ENCODE measurements at places on chromosomes 7 and 10.

DNA sequence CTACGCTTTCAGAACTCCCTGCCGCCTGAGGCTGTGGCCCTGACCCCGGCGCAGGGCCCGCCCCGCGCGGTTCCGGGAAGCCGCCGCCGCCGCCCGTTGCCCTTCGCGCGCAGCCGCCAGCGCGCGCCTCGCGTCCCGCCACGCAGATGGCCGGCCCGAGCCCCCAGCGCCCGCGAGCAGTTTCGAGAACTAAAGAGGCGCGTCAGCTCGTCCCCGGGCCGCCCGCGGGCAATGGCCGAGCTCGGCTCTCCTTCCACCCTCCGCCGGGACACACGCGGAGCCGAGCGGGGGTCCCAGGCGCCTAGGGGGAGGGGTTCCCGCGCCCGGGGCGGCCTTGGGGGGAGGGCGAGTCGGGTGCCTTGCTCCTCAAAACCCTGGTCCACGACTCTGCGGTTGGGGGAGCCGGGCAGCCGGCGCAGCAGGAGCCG, 1.8 kb downstream of the HNRNPF start:
- H3K36me3 ChIP-seq, result no peaks in the 10 kb centered on the region
- peak overlapping the region; percentile 99 for H3K27ac ChIP-seq
- DNase-seq, result no peak
- H3K4me1 ChIP-seq, result no peaks in the 10 kb centered on the region
- H3K27me3 ChIP-seq, result no peaks in the 10 kb centered on the region
- peak overlapping the region; percentile 71 for H3K4me3 ChIP-seq

GRCh38 chr7:23377134-23377533, 78.0 kb downstream of the MALSU1 start:
- no peaks in the 10 kb centered on the region for H3K27me3 ChIP-seq
- H3K27ac ChIP-seq, result no peak overlapping the region
- DNase-seq, result no peak
- H3K4me3 ChIP-seq, result no peak overlapping the region
- H3K4me1 ChIP-seq, result no peaks in the 10 kb centered on the region

GRCh38 chr10:78912361-78913218, 156.2 kb upstream of the ZMIZ1 start:
- H3K36me3 ChIP-seq, result no peaks in the 10 kb centered on the region
- H3K27me3 ChIP-seq, result no peaks in the 10 kb centered on the region
- H3K4me1 ChIP-seq, result peaks cover 5% of the 10 kb centered on the region
- no peak overlapping the region for H3K27ac ChIP-seq
- no peak overlapping the region for H3K4me3 ChIP-seq

GRCh38 chr7:118259115-118259514, 34.6 kb downstream of the ANKRD7 start:
- H3K27me3 ChIP-seq, result no peaks in the 10 kb centered on the region
- no peaks in the 10 kb centered on the region for H3K4me1 ChIP-seq
- H3K36me3 ChIP-seq, result no peaks in the 10 kb centered on the region
- no peak overlapping the region for H3K27ac ChIP-seq
- no peak overlapping the region for H3K4me3 ChIP-seq

DNA sequence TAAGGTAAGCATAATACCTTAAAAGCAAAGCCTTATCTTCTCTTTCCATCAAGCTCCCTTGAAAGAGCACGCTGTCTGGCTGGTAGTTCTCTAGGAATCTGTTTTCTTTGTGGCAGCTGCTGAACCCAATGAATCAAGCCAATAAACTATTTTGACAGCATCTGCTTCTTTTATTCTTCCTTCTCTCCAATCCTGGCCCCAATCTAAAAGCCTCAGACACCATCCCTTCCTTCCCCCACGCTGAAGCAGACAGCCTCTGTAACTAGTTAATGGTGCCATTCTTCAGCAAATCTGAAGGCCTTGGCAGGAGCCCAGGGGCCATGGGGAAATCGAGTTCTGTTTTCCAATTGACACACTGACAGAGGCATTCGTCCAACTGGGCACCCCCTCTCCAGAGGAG, 186.6 kb upstream of the LYZL1 start:
- H3K36me3 ChIP-seq, result no peaks in the 10 kb centered on the region
- H3K27ac ChIP-seq, result no peak overlapping the region
- no peaks in the 10 kb centered on the region for H3K27me3 ChIP-seq
- DNase-seq, result no peak
- H3K4me1 ChIP-seq, result no peaks in the 10 kb centered on the region

GRCh38 chr10:123771877-123772644, 105.9 kb downstream of the GPR26 start:
- no peak overlapping the region for H3K4me3 ChIP-seq
- H3K27ac ChIP-seq, result no peak overlapping the region
- DNase-seq, result no peak
- no peaks in the 10 kb centered on the region for H3K36me3 ChIP-seq
- no peaks in the 10 kb centered on the region for H3K27me3 ChIP-seq

- H3K36me3 ChIP-seq, result no peaks in the 10 kb centered on the region
- no peaks in the 10 kb centered on the region for H3K4me1 ChIP-seq
- DNase-seq, result no peak
- H3K4me3 ChIP-seq, result no peak overlapping the region
Measured at GRCh38 chr10:44821290-44821689, 89.8 kb upstream of the TMEM72 start.

- H3K27ac ChIP-seq, result no peak overlapping the region
- no peaks in the 10 kb centered on the region for H3K4me1 ChIP-seq
- no peaks in the 10 kb centered on the region for H3K27me3 ChIP-seq
Measured at GRCh38 chr7:4255336-4255735, 426.8 kb upstream of the FOXK1 start.

DNA sequence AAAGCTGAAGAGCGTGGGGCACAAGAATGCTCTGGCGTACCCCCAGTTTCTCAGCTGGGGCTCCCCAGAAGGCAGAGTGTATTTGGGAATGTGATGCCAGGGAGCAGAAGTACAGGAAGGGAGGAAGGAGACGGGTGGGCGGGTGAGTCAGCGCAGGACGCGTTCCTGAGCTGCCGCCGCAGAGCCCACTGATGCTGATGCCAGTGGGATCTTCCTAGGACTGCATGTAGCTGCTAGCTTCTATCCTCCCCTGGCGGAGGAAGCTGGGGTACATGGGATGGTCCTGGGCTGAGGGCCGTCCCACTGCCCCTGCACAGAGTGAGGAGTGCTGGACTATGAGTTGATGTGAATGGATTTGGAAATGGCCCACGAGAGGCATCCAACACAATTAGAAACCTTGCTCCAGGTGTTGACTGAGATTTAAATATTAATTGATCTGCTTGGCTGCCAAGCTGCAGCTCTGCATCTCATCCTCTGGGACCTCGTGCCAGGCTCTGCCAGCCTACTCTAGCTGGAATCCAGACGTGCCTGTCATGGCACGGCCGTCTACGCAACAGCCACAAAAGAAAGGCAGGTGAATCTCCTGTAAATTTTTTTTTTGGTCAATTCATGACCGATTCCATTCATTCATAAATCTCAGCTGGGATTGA, 66.2 kb upstream of the RHEB start:
- peak; percentile 58 for DNase-seq
- no peak overlapping the region for H3K27ac ChIP-seq

DNA sequence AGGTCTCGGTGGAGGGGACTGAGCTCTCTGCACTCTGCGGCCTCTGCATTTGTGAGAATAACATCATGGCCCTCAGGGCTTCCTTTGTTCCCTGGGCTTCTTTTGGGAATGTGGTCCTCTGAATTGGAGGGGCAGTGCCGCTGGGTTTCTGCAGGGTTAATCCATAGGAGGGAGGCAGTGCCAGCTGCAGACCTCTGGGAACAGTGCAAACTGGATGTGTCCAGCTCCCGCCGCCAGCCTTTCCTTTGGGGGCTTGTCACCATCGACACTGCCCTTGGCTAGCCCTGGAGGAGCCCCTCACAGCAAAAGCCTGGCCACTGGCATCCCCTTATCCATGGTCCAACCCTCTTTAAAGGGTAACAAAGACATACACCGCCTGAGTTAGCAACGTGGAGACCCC, 174.0 kb downstream of the WDR37 start:
- H3K4me1 ChIP-seq, result no peaks in the 10 kb centered on the region
- H3K36me3 ChIP-seq, result no peaks in the 10 kb centered on the region
- no peaks in the 10 kb centered on the region for H3K27me3 ChIP-seq
- H3K4me3 ChIP-seq, result no peak overlapping the region
- no peak for DNase-seq

DNA sequence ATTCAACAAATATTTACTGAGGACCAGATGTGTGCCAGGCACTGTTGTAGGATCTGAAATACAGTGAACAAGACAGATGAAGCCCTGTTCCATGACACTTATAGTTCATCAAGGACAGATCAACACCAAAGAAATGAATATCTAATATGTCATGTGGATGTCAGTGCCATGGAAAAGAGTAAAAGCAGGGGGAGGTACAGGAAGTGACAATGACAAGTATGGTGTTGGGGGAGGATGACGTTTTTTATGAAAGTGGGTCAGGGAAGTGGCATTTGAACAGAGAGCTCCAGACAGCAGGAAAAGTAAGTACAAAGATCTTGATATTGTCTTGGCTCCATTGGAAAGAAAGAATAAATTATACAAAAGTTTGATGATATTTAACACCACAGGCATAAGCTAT, 7.0 kb upstream of the SFMBT2 start:
- H3K4me3 ChIP-seq, result no peak overlapping the region
- no peaks in the 10 kb centered on the region for H3K36me3 ChIP-seq
- H3K27me3 ChIP-seq, result no peaks in the 10 kb centered on the region
- no peak for DNase-seq
- no peak overlapping the region for H3K27ac ChIP-seq

DNA sequence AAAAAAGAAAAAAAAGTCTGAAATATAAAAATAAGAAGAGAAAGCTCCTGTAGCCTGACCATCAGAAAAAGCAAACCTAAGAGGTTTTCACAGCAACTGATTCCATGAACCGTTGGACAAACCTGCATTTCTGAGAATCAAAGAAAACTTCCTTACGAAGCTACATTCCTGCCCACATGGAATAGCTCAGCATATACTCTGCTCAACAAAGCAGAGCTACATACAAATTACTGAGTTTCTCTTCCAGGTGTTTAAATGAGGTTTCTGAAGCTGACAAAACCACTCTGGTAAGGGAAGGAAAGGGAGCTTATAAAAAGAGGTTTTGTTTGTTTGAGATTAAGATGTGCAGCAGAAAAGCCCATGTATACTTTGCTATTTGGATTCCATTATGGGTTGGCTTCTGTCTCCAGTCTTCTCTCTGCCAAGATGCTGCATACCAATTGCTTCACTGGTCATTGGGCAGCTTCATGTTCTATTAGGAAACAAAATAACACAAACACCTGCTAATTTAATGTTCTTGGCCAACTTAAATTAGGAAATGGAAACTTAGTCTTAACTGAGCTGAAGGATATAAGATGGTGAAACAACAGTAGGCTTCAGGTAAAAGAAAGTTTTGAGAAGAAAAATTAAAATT, 314.1 kb downstream of the LRRTM3 start:
- no peaks in the 10 kb centered on the region for H3K27me3 ChIP-seq
- no peaks in the 10 kb centered on the region for H3K4me1 ChIP-seq
- no peak for DNase-seq
- H3K4me3 ChIP-seq, result no peak overlapping the region
- no peak overlapping the region for H3K27ac ChIP-seq
- no peaks in the 10 kb centered on the region for H3K36me3 ChIP-seq

DNA sequence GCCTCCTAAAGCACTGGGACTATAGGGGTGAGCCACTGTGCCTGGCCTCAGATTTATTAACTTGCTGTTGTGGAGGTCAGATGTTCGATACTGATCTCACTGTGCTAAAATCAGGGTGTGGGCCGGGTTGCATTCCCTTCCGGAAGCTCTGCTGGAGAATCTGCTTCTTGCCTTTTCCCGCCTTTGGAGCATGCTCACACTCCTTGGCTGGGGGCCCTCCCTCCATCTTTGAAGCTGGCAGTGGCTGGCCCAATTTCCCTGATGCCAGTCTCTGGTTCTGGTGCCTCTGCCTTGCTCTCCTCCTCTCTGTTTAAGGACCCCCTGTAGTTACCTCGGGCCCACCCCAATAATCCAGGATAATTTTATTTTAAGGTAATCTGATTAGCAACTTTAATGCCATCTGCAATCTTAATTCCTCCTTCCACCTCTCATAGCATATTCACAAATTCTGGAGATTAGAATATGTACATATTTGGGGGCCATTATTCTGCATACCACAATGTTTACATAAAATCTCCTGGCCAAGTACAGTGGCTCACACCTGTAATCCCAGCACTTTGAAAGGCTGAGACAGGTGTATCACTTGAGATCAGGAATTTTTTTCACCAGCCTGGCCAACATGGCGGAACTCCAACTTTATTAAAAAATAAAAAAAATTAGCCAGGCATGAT, 7.9 kb upstream of the PITRM1 start:
- no peaks in the 10 kb centered on the region for H3K27me3 ChIP-seq
- no peaks in the 10 kb centered on the region for H3K36me3 ChIP-seq
- no peaks in the 10 kb centered on the region for H3K4me1 ChIP-seq
- no peak overlapping the region for H3K4me3 ChIP-seq
- DNase-seq, result no peak

- H3K4me1 ChIP-seq, result peaks cover 5% of the 10 kb centered on the region
- no peaks in the 10 kb centered on the region for H3K36me3 ChIP-seq
- no peak for DNase-seq
Measured at GRCh38 chr10:62084451-62084850, 183.0 kb downstream of the ARID5B start.

GRCh38 chr10:17561111-17561510, 56.1 kb downstream of the HACD1 start:
- no peaks in the 10 kb centered on the region for H3K4me1 ChIP-seq
- H3K27me3 ChIP-seq, result no peaks in the 10 kb centered on the region
- no peak overlapping the region for H3K4me3 ChIP-seq
- H3K36me3 ChIP-seq, result no peaks in the 10 kb centered on the region

- H3K4me3 ChIP-seq, result no peak overlapping the region
- no peak for DNase-seq
- no peaks in the 10 kb centered on the region for H3K4me1 ChIP-seq
- H3K36me3 ChIP-seq, result no peaks in the 10 kb centered on the region
- H3K27me3 ChIP-seq, result no peaks in the 10 kb centered on the region
- H3K27ac ChIP-seq, result no peak overlapping the region
Measured at GRCh38 chr10:114953047-114953446, 15.1 kb downstream of the TRUB1 start.

GRCh38 chr10:88840881-88841280, 10.8 kb downstream of the ANKRD22 start:
- H3K27me3 ChIP-seq, result no peaks in the 10 kb centered on the region
- H3K4me3 ChIP-seq, result no peak overlapping the region
- no peaks in the 10 kb centered on the region for H3K4me1 ChIP-seq
- H3K27ac ChIP-seq, result no peak overlapping the region

GRCh38 chr10:61779950-61780659, 117.4 kb downstream of the CABCOCO1 start:
- H3K4me3 ChIP-seq, result no peak overlapping the region
- H3K4me1 ChIP-seq, result no peaks in the 10 kb centered on the region
- H3K36me3 ChIP-seq, result no peaks in the 10 kb centered on the region
- DNase-seq, result no peak

GRCh38 chr10:101411598-101411997, 57.6 kb downstream of the BTRC start:
- H3K27ac ChIP-seq, result no peak overlapping the region
- H3K27me3 ChIP-seq, result no peaks in the 10 kb centered on the region
- no peaks in the 10 kb centered on the region for H3K36me3 ChIP-seq
- no peaks in the 10 kb centered on the region for H3K4me1 ChIP-seq
- DNase-seq, result no peak
- no peak overlapping the region for H3K4me3 ChIP-seq

Data from breast epithelium (tissue), 4 donors.